ENCODE measurements at places on chromosomes 1 and 21. TPM values are rescaled to one million over a fixed set of nuclear protein-coding genes. Genes with fewer than 3 reads are reported as not detected.
A peak's percentile ranks its signal among the peaks of the same experiment; 100 is the strongest.

- DNase-seq: no peak
Measured at GRCh38 chr1:3125078-3125477, 56.1 kb downstream of the PRDM16 start.

- peak; percentile 60 for DNase-seq
Measured at GRCh38 chr1:26744075-26744959, 43.4 kb upstream of the PIGV start.

GRCh38 chr21:29017639-29018237, 1.4 kb downstream of the RWDD2B start:
- no peak for DNase-seq

Gene CFAP107
- not detected for total RNA-seq

Gene ALPL
- total RNA-seq: 17.4 TPM

Gene LORICRIN
- not detected for total RNA-seq

Gene CFH
- total RNA-seq: 266 TPM

Gene CCNL2
- total RNA-seq: 285 TPM

Gene GUCA2B
- total RNA-seq: not detected

Data from breast epithelium (tissue), 4 donors.